ENCODE measurements at places on chromosomes 6 and 20.

- peak; percentile 38 for DNase-seq
Observed at GRCh38 chr6:78810146-78810545, 57.2 kb upstream of the IRAK1BP1 start.

DNA sequence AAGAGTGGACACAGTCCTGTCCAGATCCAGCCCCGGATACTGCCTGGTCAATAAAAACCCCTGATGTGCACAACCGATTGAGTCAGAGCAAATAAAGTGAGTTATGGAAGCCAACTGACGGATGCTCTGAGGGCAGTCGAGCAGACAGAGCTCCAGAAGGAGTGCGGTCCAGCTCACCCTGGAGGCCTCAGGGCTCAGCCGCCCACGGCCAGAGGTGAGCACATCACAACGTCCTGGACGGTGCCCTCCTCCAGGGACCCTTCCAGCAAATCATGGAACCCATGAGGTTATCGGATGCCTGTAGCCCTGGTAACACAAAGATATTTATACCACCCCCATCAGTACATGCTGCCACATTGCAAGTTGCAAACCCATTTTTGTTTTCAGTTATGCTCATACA is 44.0 kb upstream of the SMOC2 start:
- no peak for DNase-seq

- DNase-seq: no peak
Observed at GRCh38 chr20:38181207-38181801, 16.2 kb upstream of the TGM2 start.

GRCh38 chr6:159257846-159258245 is 88.6 kb downstream of the FNDC1 start:
- no peak for DNase-seq

GRCh38 chr6:28748192-28748591 is 175.6 kb downstream of the TRIM27 start:
- DNase-seq: no peak

GRCh38 chr6:49950415-49950751 is 13.6 kb downstream of the DEFB114 start:
- DNase-seq: no peak

- no peak for DNase-seq
Observed at GRCh38 chr20:44732327-44732726, 13.3 kb upstream of the KCNK15 start.

- no peak for DNase-seq
Observed at GRCh38 chr20:11529047-11529446, 388.6 kb upstream of the BTBD3 start.

- no peak for DNase-seq
Observed at GRCh38 chr6:119444642-119445557, 95.3 kb upstream of the MAN1A1 start.

GRCh38 chr6:41425511-41425910 is 90.1 kb downstream of the NCR2 start:
- DNase-seq: no peak

DNA sequence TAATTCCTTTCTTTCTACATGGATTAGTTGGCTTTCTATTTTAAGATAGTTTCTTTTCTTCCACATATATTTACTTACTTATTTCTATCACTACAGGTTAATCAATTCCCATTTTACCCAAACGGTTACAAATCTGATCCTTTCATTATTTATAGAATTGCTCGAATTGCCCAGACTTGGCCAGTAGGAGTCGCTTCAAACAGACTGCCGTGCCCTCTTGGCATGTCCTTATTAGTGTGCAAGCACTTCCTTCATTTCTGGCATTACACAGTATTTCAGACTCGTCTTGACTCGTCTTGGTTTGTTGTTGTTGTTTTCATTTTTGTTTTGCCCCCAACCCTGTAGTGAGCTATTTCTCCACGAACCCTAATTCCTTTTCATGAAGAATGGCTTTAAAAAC is 74.6 kb downstream of the SAMD3 start:
- DNase-seq: peak; percentile 26

DNA sequence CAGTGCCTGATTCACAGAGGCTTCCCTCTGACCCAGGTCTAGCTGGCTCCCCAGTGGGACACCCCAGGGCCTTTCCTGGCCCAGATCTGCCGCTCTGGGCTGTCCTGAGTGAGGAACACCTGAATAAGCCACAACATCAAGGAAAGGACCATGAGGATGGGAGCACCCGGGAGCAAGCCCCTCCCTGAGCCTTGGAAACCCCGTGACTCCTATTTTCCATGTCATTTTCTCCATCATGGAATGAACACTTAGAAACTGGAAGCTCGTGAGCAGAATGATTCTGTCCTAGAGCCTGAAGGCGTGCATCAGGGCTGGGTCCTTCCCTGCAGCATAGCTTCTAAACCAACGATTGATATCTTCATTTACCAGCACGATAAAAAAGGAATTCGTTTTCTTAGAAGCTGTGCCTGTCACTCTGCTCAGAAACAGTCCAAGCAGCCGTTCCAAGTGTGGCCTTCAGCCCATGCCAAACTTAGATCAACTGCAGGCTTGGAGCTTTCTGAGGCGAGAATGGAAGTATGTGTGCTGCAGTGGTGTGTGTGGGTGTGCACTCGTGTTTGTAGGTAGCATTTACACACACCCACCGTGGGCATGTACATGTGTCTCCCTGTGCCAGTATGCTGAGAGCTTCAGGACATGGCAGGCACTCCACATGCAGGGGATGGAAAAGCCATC is 83.2 kb upstream of the FOXC1 start:
- no peak for DNase-seq

DNA sequence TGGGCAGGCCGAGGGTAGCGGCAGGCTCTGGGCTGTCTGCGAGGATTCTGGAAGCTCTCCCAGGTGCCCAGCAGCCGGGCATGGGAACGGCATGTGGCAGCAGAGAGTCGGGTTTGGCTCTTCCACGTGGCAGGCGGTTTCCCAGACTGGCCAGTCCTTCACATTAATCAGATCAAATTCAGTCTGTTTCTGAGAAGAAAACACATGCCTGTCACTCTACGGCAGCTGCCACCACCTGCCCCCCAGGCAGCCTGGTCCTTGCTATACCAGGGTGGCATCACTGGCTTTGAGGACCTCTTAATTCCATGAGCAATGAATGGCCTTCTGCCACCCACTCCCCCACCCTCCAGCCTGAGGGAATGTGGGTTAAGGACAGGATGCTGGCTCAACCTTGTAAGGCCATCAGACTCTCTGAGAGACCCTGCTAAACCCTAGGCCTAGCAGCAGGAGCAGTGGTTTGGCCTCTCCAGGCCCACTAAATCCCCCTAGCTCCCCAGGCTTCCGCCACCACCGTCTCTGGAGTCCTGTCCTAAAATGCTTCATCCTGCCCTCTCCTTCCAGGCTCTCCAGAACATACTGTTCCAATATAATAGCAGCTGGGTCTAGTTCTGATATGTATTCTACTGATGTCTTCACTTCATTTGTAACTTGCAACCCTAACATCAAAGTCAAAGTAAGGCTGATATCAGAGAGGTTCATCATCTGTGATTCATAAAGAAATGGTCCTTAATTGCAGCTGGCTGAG is 47.8 kb downstream of the PLCG1 start:
- DNase-seq: no peak

DNA sequence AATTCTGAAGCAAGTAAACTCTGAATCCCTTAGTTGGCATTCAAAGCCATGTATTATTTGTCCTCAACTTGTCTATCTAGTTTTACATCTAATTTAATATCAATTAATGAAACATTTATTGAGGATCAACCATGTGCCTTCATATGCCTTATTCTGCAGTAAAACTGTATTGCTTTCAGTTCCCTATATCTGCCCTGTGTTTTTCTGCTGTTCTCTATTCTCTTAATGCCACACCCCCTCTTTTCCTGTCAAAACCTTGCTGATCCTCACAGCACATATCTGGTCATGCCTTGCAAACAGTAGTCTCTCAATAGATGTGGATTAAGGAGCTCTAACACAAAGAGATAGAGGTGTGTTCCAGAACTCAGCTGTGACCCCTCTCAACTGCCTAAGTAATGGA is 2.0 kb downstream of the FIG4 start:
- DNase-seq: peak; percentile 17

DNA sequence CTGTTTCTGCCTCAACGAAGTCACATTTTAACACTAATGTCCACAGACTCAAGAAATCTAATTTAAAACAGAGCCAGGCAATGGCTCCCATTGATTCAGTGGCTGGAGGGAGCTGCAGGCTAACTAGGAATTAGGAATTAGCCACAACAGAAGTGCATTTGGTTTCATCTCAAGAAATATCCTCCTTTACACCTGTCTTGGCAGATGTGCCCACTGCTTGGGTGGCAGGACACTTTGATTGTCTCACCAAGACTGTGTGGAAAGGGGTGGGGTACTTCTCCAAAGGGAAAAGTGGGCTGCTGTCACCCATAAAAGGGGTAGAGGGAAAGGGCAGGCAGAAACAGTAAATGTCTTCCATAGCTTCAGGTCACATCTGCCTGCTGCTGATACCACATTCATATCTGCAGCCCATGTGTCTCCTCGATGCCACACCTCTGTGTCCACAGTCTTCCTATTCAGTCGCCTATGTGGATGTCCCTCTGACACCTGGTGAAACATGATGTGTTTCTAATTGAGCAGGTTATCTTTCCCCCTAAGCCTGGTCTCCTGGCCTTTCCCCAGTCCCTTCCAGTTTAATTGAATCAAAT is 10.9 kb upstream of the OSER1 start:
- DNase-seq: no peak

DNA sequence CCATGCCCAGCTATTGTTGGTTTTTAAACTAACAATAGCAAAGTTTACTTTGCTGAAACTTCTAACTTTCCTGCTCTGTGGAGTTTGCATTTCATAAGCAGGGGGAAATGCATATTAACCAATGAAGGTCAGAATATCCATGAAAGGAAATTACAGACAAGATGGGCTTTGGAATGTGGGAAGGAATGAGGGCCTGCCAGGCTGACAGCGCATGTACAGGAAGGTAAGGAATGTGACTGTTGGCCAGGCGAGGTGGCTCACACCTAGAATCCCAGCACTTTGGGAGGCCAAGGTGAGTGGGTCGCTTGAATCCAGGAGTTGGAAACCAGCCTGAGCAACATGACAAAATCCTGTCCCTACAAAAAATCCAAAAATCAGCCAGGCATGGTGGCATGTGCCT is 49.6 kb downstream of the CDK5RAP1 start:
- DNase-seq: no peak

DNA sequence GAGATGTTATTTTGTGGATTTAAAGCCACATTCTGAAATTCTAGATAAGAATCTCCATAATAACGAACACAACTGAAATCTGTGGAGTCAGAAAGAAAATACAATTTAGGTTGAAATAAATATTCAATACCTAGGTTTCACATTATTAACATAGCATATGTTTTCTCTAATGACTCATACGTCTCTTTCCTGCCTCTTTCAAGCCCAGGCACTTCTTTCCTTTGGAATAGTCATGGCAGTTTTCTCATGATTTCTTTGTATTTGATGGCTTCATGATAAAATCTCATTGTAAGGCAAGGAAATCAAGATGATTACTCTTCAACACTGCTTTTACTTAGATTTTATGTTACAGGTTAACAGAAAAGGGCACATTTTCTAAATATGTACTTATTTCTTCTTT is 803.7 kb downstream of the PHF3 start:
- no peak for DNase-seq

DNA sequence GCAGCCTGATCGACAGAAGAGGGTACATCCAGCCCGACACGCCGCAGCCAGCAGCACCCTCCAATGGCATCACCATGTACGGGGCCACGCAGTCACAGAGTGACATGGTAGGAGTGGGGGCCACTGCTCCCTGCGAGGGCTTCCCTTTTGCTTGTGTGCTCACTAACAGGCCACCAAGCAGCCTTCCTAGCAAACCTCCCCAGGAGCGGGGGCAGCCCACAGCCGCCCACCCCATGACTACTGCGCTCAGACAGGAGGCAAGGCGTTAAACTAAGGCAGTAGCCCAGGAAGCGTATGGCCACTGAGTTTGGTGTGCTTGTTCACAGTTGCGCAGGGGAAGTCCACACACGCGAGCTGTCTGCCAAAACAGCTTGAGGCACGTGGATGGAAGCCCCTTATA is 169.5 kb upstream of the SNX9 start:
- DNase-seq: no peak

DNA sequence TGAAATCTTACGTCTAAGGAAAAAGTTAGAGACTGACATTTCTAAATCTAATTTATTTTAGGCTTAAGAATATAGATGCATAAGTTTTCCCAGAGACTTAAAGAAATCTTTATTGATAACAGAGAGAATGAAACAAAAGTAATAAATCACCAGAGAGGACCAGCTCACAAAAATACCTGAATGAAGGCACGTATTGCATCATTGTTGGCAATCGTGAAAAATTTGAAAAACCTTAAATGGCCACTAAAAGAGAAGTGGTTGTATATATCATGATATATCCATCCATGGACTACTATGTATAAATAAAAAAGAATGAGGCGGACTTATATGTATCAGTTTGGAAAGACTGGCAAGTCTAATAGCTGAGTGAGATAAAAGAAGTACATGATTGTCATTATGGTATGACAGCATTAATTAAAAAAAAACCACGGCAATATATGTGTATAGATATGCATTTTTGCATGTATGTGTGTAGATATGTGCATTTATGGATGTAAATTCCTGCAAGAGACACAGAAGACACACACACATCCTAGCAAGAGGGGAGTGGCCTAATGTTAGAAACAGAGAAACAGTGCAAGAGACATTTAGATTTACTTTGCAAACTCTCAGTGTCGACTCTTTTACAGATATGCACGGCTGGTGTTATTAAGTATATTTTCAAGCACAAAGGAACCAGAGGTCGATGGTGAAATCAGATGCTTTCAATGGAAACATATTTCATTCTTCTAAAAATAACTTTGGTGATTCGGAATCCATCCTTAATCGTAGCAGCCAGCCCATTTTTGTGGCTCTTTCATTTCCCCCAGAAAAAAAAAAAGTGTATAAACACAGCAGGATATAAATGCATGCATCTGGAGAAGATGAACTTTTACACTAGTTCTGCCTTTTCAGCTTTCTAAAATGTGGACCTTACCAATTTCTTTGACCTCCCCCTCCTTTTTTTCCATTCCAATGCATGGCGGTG is 156.1 kb upstream of the SALL4 start:
- DNase-seq: no peak

- DNase-seq: no peak
Observed at GRCh38 chr6:56193846-56194245, 53.5 kb downstream of the COL21A1 start.

DNA sequence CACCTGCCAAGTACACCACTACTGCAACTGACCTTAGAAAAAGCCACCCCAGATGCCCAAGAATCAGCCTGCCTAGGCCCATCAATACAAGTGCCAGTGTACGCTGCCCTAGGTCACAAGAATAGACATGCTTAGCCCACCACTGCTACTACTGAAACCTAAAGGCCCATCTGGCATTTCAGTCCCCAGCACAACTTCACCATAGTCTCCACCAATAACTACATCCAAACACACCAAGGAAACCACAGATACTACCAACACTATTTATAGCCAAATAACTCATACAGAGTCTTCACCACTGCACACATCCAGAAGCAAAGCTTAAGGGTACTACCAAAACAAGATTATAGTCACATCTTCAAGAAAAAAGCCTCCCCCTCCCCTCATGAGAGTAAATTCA is 28.2 kb downstream of the TREML4 start:
- DNase-seq: no peak

Data from NB4 (cell line).